NCI-H748 treated with DMSO at 0.1 percent for 48 hours (cell line): ENCODE measurements at places on chromosomes 6 and 20.

- peak; percentile 17 for DNase-seq
These were observed 52.6 kb downstream of the E2F3 start for GRCh38 chr6:20454204-20454824.

DNA sequence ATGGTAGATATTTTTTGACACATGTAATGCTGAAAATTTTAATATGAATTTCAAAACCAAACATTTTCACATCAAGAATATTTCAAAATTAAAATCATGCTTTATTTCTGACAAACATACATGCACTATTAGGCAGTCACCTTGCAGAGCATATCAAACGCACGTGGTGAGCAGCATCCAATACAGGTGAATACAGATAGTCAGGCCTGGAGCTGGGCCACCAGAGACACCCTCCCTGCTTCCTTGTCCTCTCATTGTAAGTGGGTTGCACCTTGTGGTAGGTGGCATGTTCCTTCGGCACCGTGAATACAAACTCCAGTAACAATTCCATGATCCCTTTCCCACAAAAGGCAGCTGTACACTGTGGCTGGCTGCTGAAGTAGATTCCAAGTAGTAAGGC, 8.9 kb downstream of the REV3L start:
- DNase-seq, result no peak

GRCh38 chr20:51434580-51435247, 107.8 kb downstream of the NFATC2 start:
- no peak for DNase-seq

- no peak for DNase-seq
These were observed 167.2 kb downstream of the TTLL2 start for GRCh38 chr6:167492100-167492449.

DNA sequence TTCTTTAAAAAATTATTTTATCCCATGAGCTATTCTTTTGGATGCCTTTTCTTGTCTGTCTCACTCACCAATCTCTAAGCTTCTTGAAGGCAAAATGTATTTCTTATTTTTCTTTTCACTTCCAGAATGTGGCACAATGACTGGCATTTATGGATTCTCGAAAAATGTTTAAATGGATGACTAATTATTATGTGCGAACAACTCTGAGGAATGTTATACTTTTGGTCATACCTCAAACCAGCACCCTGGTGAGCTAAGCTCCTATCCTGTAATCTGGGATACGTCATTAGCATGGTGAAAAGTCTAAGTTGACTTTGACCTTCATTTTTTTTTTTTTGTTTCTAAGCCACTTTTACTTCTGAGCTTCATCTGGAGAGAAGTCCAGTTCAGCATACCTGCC, 214.0 kb upstream of the CEP162 start:
- no peak for DNase-seq

- no peak for DNase-seq
These were observed 278.6 kb upstream of the TCF21 start for GRCh38 chr6:133610227-133610840.

GRCh38 chr6:87784690-87785089, 82.7 kb upstream of the AKIRIN2 start:
- DNase-seq, result no peak

GRCh38 chr20:35117196-35117595, 24.6 kb upstream of the TRPC4AP start:
- no peak for DNase-seq

DNA sequence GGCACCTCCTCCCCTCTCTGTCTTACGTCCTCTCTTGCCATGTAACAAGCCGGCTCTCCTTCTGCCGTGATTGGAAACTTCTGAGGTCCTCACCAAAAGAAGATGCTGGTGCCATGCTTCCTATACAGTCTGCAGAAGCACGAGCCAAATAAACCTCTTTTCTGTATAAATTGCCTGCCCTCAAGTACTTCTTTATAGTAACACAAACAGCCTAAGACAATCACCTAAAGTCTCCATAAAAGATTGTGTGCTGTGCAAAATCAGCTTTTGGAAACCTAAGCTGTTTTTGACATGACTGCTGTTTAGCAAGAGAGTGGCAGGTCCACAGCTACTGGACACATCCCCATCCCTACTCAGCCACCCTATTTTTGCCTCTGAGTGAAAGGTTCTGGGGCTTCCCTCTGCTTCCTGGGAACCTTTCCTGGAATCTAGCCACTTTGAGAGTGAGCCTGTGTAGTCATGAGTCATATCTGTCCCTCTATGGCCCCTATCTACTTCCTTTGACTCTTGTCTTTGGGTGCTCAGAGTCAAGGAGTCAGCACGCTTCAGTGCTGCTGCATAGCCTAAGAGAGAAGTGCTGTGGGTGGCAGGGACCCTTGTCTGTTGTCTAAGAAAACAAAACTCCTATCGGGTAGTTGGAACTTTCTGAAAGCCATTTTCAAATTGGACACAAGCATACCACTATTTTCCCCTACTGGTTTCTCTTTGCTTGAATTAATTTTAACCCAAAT, 110.0 kb downstream of the PPP1R14C start:
- no peak for DNase-seq

DNA sequence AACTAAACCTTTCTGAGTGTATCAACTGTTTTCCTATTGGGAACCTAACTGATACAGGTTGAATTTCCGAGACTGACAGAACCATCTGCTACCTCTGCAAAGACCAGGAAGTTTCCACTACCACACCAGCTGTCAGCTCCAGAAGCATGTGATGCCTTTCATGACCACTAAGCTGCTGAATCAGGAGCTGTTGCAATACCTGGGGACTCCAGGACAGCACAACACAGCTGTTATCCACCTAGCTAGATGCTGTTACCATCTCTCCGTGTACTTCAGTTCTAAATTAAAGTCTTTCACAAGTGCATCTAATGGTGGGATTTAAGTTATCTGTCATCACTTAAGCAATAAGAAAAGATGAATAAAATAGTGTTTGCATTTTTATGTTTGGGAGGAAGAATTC, 158.2 kb upstream of the IMPG1 start:
- DNase-seq, result no peak

GRCh38 chr6:36631326-36632011, 37.3 kb downstream of the SRSF3 start:
- no peak for DNase-seq

- no peak for DNase-seq
These were observed 13.3 kb upstream of the ITPR3 start for GRCh38 chr6:33607784-33608161.

DNA sequence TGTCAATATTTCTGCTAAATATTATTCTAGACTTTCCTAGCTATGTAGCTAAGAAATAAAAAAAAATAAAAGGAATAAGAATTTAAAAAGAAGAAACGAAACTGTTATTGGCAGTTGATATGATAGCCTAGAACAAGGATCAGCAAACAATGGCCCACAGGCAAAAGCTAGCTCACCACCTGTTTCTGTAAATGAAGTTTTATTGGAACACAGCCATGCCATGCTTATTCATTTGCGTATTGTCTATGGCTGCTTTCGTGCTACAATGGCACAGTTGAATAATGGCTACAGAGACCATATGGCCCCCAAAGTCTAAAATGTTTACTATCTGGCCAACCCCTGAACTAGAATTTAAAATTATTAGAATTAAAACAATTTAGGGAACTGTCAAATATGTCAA, 952.6 kb upstream of the MAP3K7 start:
- no peak for DNase-seq

DNA sequence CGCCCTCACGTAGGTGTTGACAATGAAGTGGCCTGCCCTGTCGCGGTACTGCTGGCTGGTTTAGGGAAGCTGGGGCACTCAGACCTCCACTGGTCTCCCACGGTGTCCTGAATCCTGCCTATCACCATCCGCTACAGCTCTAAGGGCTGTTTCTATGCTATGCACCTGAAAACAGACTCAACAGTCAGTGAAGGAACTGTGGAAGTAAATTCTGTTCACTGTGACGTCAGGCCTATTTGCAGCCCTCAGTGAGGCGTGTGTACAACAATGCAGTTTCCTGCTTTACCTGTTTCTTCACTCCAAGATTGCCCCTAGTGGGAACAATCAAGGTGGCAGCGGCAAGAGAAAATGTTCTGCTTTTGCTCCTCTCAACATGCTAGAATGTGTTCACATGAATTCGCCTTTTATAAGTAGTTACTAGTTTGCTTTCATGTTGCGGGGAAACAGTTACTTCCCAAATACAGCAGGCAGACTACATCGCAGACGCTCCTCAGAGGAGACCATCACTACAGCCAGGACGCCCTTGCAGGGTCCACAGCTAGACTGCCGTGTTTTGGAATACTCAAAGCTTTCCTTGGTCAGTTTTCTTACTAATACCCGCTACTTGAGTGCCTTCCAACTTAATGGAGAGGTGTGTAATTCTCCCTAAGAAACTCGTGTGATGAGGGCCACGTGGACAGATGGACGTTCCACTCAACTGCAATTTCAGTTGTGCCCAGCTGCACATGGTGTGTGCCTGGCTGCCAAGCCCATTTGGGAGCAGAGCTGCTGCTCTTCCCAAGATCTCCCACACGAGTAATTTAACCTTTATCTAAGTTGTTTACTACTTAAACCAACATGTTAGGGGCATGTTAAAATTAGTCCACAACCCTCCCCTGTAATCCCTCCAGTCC, 25.4 kb downstream of the DIDO1 start:
- DNase-seq, result no peak

DNA sequence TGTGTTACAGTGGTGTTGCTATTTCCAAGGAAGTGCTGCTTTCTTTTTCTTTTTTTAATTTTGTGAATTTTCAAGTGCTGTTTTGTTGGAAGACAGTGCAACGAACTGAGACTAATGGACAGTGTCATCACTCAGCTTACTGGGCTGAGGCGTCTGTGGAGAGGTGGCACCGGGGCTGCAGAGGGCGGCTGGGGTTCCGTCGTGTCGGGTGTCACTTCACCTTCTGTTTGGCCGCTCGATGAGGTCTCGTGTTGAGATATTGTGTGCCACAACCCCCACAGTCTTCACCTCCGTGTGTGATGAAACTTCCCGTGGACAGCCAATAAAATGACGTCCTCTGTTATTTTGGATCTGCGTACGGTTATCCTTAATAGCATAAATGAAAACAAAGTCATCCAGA, 149.4 kb upstream of the SNX9 start:
- no peak for DNase-seq

DNA sequence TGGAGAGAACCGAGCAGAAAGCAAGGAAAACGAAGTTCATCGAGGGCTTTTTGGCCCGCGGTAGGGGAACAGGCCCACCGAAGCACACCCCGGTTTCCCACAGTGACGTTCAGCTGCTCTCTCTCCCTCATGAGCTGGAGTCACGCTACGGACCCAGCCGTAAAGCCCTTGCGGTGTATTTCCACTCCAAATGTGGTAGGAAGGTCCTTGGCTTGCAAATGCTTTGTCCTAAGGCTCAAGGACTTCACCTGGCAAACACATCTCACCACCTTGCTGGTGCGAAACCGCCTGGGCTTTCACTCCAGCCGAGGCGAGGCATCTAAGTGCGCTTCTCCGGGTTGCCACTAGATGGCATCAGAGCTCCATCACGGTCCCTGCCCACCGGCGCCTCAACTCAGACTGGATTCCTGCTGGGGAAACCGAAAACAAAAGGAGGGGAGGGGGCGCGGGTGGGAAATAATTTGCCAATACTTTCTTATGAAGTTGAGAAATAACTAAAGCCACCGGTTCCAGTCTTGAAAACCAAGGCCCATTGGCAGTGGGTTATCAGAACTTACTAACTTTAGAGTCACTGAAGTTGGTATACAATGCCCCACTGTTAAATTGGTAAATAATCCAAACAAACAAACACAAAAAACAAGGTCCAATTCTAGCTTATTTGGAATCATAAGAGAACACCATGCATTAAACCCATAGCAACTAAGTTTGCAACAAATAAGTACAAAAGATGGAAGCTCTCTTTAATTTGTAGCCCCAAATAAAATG, 13.4 kb upstream of the FOXC1 start:
- peak; percentile 76 for DNase-seq

- no peak for DNase-seq
These were observed 10.2 kb upstream of the AIG1 start for GRCh38 chr6:143050509-143050908.

DNA sequence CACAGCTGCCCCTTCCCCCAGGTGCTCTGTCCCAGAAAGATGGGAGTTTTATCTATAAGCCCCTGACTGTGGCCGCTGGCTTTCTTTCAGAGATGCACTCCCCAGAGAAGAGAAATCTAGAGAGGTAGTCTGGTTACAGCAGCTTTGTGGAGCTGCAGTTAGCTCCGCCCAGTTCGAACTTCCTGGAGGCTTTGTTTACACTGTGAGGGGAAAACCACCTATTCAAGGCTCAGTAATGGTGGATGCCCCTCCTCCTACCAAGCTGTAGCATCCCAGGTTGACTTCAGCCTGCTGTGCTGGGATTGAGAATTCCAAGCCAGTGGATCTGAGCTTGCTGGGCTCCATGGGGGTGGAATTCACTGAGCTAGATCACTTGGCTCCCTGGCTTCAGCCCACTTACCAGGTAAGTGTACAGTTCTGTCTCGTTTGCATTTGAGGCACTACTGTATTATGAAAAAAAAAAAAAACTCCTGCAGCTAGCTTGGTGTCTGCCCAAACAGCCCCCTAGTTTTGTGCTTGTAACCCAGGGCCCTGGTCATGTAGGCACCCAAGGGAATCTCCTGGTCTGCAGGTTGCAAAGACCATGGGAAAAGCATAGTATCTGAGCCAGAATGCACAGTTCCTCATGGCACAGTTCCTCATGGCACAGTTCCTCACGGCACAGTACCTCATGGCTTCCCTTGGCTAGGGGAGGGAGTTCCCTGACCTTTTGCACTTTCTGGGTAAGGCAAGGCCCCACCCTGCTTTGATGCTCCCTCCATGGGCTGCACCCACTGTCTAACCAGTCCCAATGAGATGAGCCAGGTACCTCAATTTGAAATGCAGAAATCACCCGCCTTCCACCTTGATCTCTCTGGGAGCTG, 275.0 kb downstream of the CENPW start:
- no peak for DNase-seq

DNA sequence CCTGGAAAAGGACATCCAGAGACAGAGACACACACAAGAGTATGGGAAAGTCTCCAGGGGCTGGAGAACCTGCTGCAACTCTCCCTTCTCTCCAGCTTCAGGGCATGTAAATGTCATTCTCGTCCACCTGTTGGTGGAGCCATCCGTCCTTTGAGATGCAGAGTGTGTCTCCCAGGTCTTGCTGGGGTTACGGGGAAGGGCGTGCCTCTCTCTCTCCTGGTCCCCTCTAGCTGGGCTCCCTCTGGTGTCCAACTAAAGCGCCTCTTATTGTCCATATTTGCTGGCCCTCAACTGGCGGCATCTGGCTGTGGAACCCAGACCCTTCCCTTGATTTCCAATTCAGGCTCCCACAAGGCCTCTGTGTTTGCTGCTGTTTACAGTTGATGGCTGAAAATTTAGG, 244.1 kb downstream of the BMP7 start:
- DNase-seq, result no peak

GRCh38 chr6:46909371-46909770, 12.4 kb downstream of the ADGRF5 start:
- DNase-seq, result no peak

DNA sequence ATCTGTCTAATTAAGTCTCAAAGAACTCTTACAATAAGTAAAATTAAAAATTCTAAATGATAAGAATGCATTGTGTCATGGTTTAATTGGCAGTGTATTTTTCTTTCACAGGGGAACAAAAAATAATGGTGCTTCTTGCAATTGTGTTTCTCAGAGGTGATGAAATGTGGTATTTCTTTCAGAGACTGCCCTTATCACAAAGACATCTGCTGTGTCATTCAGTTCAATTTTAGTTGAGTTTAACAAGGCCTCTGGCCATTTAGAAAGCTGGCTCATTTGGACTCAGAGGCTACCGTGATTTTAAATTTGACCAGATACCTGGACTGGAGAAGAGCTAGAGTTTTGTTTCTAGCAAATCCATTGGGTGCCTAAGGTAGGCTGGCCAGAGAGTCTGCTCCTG, 23.6 kb upstream of the ZNF831 start:
- DNase-seq, result no peak

- DNase-seq, result no peak
These were observed 273.3 kb upstream of the IRAK1BP1 start for GRCh38 chr6:78593898-78594667.
